ENCODE measurements at places on chromosomes 3 and 15.

DNA sequence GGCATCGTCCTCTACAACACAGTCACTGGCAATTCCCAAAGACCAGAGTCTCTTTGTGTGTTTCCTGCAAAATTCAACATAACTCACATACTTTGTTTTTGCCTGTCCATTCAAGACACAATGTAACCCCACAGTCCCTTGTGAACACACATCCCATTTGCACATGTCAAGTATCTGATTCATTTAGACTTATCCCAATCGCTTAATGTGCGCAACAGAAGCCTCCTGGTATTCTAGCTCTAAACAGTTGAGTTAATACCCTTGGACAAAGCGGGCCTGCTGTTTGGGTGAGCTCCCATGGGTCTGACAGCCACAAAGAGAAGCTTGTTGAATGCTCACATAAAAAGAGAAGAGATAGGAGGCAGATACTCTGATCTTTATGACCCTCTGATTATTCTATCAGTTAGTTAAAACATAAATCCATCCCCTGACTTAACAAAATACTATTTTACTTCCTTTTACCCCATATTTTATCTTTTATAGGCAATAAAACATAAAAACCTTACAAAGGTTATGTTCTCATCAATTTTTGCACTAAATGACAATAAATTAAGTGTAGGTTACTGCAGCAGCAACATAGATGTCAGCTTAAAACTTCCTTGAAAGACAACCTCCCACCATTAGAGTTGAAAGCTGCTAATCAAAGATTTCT is 79.4 kb downstream of the ANXA2 start:
- DNase-seq = no peak

DNA sequence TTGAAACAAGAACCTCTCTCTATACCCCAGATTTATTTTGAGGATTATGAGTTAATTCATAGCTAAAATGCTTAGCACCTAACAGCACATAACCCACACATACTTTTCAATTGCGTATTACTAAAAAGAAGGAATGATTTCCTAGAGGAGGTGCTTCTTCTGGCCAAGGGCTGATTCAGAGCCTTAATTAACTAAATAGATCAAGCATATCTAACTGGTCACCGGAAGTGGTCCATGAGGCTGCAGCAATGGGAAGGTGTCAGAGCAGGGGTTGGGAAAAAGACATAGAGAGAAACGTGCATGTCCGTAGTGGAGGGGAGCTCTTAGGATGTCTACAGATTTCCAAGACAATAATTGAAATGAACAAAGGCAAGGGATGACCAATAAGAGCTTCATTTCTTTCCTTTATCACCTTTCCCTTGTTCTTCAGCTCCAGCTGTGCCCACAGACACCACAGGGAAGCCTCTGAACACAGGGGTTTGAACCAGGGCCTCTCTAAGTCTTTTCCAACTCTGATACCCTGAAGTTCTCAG is 467 bp downstream of the HGD start:
- no peak for DNase-seq

DNA sequence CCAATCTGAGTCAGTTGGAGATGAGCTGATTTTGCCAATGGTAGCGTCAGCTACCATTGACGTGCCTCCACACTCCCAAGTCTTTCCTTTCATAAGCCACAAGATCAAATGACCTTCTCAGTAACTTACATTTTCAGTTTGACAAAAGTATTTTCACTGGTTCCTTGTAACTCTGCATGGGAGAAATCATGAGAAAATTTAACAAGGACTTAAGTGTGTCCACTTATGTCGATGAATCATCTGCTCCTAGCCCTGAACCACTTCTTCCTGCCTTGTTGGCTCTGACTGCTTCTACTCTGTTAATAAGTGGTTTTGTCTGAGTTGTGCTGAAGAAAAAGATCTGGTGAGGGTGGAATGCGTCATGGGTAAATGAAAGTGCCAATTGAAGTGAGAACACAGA is 101.2 kb downstream of the NFKBIZ start:
- peak; percentile 50 for DNase-seq

DNA sequence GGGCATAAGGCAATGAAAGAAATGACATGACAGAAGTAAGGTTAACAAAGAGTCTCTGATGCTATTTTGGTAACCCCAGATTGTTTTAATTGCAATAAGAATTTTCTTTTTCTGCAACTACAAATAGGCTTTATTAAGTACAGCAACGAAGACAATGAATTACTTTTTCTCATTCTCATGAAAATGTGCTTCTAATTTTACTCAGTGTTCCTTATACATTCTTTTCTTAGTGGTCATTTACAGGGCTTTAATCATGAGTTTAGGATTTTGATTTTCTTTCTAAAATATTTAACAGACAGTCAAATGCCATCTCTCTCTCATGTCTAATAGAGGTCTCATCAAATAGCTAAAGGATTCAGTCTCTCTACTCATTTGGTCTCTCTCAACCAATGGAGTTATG is 452.1 kb downstream of the RAP2B start:
- peak; percentile 31 for DNase-seq

- no peak for DNase-seq
These were observed 81.9 kb downstream of the NUP210 start for GRCh38 chr3:13338231-13338630.

GRCh38 chr3:37135561-37135960 is 38.8 kb downstream of the LRRFIP2 start:
- DNase-seq = no peak

DNA sequence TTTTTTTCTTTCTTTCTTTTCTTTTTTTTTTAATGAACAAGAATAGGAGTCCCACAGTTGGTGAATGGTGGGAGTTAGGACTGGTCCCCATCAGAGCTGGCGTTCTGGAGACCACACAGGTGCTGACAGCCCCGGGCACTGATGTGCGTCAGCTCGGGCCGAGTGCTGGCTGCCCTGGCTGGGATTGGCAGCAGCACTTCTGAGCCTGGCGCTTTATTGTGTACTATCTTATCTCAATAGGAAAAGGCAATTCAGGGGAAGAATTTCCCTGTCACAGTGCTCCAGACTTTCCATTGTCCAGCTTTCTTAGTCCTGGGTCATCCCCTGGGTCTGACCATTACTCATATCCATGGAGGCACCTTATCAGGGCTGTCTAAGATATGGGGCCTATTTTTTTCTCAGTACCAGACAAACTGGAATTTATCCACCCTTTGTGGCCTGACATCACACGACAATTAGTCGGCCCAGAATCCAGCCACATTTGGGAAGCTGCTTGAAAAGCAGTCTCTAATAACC is 54.1 kb downstream of the TMEM44 start:
- DNase-seq = no peak

- DNase-seq = peak; percentile 79
These were observed 3.4 kb upstream of the CPOX start for GRCh38 chr3:98596541-98597500.

GRCh38 chr3:80771085-80771484 is 990.4 kb downstream of the GBE1 start:
- DNase-seq = no peak

DNA sequence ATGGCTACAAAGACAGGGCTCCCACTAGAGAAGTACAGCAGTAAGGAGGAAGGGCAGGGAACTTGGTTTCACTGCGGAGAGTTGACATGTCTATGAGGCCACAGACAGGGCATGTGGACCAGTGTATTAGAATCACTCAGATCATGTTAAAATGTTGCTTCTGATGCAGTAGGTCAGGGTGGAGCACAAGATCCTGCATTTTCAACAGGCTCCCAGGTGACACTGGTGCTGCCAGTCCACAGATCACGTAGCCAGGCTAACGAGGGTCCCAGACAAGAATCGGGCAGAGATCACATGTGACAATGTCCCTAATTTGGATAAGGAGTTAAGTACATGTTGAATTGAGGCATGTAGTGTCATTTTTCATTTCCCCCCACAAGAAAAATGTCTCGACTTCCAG is 73.6 kb downstream of the SPSB4 start:
- DNase-seq = no peak

DNA sequence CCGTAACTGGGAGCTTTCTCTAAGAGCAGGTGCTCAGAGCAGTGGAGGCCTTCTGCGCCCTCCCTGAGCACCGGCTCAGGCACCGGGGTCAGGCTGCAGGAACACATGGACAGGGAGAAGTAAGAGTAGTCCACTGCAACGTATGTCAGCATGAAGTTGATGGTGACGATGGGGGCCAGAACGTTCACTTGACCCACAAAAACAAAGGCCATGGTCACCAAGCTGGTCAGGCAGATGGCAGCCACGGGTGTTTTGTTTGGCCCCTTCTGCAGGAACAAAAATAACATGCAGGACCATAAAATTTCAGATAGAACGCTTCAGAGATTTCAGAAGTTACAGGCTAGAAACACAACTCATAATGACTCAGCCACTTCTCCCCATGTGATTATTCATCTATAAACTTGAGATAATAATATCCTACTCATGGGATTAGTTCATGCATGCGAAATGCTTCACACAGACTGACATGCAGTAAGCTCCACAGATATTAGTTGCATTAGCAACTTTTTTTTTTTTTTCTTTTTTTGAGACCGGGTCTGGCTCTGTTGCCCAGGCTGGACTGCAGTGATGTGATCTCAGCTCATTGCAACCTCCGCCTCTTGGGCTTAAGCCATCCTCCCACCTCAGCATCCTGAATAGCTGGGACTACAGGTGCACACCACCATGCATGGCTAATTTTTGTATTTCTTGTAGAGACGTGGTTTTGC is 52.2 kb upstream of the HEG1 start:
- peak; percentile 82 for DNase-seq

DNA sequence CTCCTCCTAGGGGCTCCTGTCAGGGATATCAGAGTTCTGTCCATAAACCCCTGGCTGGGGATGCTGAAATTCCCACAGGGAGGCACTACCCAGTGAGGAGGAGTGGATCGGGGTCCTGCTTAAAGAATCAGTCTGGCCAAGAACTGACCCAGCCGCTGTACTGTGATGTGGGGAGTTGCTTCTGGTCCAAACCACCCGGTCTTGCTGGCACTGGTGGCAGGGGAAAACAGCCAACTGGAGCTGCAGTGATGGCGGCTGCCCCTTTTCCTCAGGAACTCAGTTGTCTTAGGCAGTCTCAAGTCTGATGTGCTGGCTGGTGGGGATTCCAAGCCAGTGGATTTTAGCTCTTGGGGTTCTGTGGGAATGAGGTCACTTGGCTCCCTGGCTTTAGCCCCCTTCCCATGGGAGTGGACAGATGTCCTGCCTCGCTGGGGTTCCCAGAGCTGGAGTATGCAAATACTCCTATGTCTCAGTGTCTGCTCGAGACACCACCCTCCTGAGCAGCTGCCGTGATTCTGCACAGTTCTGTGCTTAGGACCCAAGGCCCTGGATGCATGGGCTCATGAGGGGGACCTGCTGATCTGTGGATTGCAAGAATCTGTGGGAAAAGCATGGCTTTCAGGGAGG is 97.1 kb downstream of the SLC25A26 start:
- no peak for DNase-seq

- DNase-seq = peak; percentile 13
These were observed 36.1 kb downstream of the PTH1R start for GRCh38 chr3:46913644-46914043.

GRCh38 chr3:156553705-156554356 is 1.1 kb downstream of the SSR3 start:
- DNase-seq = peak; percentile 84

- DNase-seq = no peak
These were observed 165.3 kb downstream of the FNDC3B start for GRCh38 chr3:172204716-172205115.

GRCh38 chr3:38853011-38853410 is 37.0 kb upstream of the SCN10A start:
- peak; percentile 3 for DNase-seq

GRCh38 chr3:126570103-126570541 is 11.4 kb upstream of the C3orf22 start:
- DNase-seq = no peak

DNA sequence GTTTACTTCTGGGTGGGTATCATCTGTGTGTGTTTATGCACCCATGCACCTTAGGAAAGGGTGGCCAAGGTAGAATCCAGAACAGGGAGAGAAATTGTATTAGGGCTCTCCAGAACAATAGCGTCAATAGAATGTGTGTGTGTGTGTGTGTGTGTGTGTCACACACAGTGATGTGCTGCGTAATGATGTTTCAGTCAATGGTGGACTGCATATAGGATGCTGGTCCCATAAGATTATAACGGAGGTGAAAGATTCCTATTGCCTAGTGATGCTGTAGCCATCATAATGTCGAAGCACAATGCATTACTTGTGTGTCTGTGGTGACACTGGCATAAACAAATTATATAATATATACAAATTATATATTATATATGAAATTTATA is 69.3 kb upstream of the PRR23C start:
- DNase-seq = no peak

DNA sequence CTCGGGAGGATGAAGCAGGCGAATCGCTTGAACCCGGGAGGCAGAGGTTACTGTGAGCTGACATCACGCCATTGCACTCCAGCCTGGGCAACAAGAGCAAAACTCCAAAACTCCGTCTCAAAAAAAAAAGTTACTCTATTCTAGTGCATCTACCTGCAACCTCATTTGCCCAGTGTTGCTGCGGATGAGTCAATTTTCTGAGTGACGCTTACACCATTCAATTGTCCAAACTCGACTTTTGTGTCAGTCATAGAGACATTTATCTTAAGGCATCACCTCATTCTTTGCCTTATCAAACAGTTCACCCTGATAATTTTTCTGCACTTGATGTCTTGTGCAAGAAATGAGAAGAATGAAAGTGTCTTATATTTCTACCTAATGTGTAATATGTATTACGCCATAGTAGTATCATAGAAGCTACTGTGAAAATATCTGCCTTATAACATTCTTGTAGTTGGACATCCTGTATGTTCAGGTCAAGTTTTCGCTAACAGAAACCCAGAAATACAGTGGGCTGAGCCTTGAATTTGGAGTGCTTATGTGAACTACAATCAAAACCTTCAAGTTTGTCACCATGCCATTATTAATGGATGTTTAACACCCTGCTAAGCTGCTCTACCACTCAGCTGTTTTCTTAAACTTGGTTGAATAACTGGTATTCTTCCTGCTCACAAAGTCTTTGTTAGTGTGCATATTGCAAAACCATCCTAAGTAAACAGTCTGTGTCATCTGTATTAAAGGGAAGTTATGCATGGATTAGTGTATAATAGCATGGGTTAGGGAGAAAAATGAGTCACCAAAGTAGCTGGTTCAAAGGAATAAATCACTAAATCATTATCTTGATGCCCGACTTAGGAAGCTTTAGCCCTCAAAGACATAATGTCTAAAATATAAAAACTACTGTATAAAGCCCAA is 531.0 kb upstream of the NR2F2 start:
- peak; percentile 83 for DNase-seq

- no peak for DNase-seq
These were observed 8.2 kb downstream of the FILIP1L start for GRCh38 chr3:100106094-100106493.

GRCh38 chr3:111418391-111418790 is 123.6 kb upstream of the CD96 start:
- no peak for DNase-seq

- DNase-seq = no peak
These were observed 44.8 kb upstream of the ATP2C1 start for GRCh38 chr3:130849091-130849552.
